NCI-H2081 (cell line): ENCODE measurements at places on chromosomes 2 and 18.
A peak's percentile ranks its signal among the peaks of the same experiment; 100 is the strongest.

GRCh38 chr18:73962256-73962655 lies 185.4 kb downstream of the FBXO15 start:
- no peak for DNase-seq

DNA sequence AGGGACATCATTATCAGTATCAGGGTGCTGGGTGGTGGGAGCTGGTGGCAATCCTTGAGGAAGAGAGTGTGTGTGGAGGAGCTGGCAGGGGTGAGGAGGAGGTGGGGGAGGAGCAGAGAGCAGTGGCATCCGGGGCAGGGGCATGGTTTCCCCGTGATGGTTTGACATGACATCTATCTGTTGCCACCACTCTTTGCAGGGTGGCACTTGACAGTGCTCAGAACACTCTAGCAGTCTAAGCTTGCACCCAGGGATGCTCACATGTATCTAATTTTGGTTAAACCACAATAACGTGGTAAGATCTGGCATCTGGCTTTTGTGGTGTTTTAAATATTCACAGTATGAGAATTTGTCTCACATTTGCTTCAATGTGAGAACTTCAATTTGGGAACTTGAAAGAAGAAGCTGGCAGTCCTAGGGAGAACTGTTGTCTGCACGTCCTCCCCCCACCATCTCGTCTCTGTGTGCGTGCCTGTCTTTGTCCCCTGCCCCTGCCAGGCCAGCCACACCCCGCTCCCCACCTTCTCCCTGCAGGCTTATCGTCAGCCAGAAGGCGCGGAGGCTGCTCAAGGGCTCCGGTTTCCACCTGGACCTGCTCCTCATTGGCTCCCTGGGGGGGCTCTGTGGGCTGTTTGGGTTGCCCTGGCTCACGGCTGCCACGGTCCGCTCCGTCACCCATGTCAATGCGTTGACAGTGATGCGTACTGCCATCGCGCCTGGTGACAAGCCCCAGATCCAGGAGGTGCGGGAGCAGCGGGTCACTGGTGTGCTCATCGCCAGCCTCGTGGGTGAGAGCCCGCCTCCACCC lies 11.7 kb downstream of the SLC4A3 start:
- no peak for DNase-seq

DNA sequence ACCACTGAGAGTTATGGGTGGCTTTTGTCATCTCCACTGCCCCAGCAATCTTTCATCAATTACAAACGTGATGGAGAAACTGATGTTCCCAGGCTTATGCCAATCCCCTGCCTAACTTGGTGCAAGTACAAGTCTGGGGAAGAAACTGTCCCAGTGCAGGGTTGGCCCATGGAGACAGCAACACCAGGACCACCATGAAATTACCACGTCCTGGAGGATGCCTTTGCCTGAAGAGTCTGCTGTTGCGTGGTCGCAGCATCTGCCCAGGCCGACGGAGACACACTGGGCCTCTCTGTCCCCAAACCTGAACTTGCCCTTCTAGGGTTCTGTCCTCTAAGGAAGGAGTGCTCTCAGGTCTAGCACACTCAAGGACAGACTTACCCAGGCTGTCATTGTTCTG lies 496.8 kb upstream of the RAB6C start:
- DNase-seq, result no peak

GRCh38 chr18:3456686-3457069 lies 6.7 kb downstream of the TGIF1 start:
- DNase-seq, result peak; percentile 74

DNA sequence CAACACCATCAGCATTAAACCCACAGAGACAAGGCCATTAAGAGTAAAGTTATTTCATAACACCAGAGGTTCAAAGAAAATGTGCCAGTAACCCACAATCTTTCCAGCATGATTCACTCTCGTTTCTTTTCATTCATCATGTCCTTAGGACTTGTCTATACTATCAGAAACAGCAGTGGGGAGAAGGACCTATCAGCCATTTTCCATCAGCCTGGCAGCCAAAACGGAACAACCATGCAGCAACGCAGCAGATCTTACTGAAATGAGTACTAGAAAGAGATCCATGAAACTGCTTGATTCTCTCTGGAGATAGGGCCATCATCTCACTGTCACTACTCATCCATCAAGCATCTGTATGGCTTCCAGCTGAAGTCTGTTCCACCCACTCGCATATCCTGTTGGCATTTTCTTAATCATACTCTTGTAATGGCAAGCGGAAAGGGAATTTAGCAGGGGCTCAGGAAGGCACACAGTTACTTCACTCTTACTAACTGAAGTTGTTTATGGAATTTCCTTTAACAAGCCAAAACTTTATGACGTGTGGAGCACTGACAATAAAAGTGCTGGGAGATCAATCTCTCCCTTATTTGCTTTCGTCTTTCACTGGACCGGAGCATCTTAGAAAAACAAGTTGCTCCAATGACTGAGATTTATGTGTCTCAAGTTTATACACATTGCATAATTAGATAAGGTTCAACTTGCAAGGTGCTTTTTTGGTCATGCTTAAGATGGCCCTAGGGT lies 69.7 kb downstream of the EPHA4 start:
- DNase-seq, result no peak

GRCh38 chr18:42196651-42197050 lies 241.6 kb downstream of the PIK3C3 start:
- no peak for DNase-seq
